ENCODE measurements at places on chromosomes 3 and 15. TPM values are rescaled to one million over a fixed set of nuclear protein-coding genes. Genes with fewer than 3 reads are reported as not detected.

Gene ADAMTSL3
- 9.7 TPM for total RNA-seq

Gene TP63
- total RNA-seq = 133 TPM

Gene CPB1
- total RNA-seq = not detected

Gene MAP1A
- total RNA-seq = 16.4 TPM

Gene IL17RC
- total RNA-seq = 34.0 TPM

Gene MESP2
- total RNA-seq = not detected

Gene LDHAL6B
- total RNA-seq = not detected

All from ureter (tissue), 1 donor.